T-cell (primary cell): ENCODE measurements at places on chromosomes 5 and 9. TPM values are rescaled to one million over a fixed set of nuclear protein-coding genes. Genes with fewer than 3 reads are reported as not detected.

The PCDHA7 gene
- not detected for total RNA-seq

GRCh38 chr9:22244139-22245011, 202.2 kb upstream of the DMRTA1 start:
- H3K27me3 ChIP-seq: no peaks in the 10 kb centered on the region
- H3K27ac ChIP-seq: no peak overlapping the region
- H3K4me1 ChIP-seq: no peaks in the 10 kb centered on the region
- DNase-seq: no peak

DNA sequence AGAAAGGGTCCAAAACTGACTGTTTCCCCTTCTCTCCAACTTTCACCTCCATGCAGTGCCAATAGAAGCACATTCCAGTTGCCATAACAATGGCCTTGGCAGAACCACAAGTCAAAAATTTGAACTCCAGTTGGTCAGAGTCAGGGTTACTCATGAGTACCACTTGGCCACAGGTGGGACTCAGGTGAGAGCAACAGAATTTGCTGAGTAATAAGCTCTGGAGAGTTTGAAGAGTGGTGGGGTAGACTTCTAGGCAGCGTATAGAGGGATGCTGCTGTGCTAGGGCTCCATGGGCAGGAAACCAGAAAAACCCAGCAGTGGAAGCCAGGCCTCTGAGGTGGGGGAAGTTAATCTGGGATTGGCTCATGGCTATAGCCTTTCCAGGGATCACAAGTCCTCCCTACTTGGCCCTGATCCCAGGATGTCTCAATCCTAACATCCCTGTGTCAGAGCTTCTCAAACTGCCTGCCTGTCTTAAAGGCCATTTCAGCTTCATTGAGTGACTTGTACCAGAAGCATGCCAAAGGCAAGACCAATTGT, 30.2 kb downstream of the SNX18 start:
- no peak for DNase-seq
- H3K27ac ChIP-seq: no peak overlapping the region
- peaks cover 24% of the 10 kb centered on the region for H3K36me3 ChIP-seq
- H3K4me1 ChIP-seq: no peaks in the 10 kb centered on the region

- H3K27me3 ChIP-seq: no peaks in the 10 kb centered on the region
- no peaks in the 10 kb centered on the region for H3K4me1 ChIP-seq
- no peak overlapping the region for H3K27ac ChIP-seq
- H3K36me3 ChIP-seq: no peaks in the 10 kb centered on the region
- H3K4me3 ChIP-seq: no peak overlapping the region
Measured at GRCh38 chr5:116953251-116953930, 378.8 kb upstream of the SEMA6A start.

DNA sequence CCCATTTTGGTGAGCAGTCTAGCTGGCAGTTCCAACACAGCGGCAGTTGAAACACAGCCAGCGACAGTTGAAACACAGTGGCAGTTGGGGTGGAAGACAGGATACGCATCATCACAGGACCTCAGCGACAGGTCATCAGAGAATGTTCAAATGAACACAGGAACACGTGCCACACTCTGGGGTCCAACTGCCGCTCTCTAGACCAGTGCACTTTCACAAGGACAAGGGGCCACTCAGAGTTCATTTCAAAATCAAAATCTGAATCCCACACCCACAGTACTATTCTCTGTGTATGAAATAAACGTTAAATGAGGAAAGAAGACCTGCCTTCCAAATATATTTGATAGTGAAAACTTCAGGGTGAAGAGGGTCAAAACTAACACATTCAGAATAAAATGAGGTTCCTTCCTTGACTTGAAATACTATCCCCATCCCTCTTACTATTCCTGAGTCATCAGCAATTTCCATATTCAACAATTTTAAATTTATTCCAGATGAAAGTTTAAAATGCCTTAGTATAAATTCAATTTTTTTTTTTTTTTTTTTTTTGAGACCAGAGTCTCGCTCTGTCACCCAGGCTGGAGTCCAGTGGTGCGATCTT, 53.0 kb upstream of the SIMC1 start:
- no peak overlapping the region for H3K27ac ChIP-seq
- no peaks in the 10 kb centered on the region for H3K36me3 ChIP-seq
- no peaks in the 10 kb centered on the region for H3K4me1 ChIP-seq
- H3K4me3 ChIP-seq: no peak overlapping the region
- peaks cover 10% of the 10 kb centered on the region for H3K27me3 ChIP-seq

- no peaks in the 10 kb centered on the region for H3K27me3 ChIP-seq
- H3K4me3 ChIP-seq: no peak overlapping the region
- DNase-seq: no peak
- H3K4me1 ChIP-seq: no peaks in the 10 kb centered on the region
Measured at GRCh38 chr9:130870491-130871381, 25.9 kb downstream of the QRFP start.

The PCDHA9 gene
- not detected for total RNA-seq

DNA sequence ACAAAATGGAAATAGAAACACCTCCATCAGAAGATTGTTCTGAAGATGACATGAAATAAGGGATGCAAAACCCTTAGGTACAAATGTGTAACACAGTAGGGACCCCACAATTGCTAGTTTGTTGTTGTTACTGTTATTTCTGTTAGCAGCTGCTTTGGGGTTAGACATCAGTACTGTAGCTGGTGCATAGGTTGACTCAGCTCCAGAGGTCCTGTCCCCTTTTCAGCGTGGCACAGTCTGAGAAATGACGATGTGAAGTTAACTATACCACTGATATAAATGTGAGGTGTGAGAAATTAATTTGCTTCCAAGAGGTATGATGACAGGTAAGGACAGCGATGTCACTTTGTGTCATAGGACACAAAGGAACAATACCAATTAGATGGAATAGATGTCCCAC, 384.6 kb upstream of the KLF4 start:
- no peaks in the 10 kb centered on the region for H3K27me3 ChIP-seq
- DNase-seq: no peak
- H3K4me3 ChIP-seq: no peak overlapping the region

DNA sequence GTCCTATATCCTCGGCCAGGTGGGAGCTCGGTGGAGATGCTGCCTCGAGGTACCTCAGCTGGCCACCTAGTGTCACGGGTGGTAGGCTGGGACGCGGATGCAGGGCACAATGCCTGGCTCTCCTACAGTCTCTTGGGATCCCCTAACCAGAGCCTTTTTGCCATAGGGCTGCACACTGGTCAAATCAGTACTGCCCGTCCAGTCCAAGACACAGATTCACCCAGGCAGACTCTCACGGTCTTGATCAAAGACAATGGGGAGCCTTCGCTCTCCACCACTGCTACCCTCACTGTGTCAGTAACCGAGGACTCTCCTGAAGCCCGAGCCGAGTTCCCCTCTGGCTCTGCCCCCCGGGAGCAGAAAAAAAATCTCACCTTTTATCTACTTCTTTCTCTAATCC, 2.0 kb downstream of the PCDHGC3 start:
- no peak for DNase-seq
- H3K27me3 ChIP-seq: peaks cover 53% of the 10 kb centered on the region

The ALDH1A1 gene
- total RNA-seq: 0.72 TPM

The SELENOP gene
- 0.84 TPM for total RNA-seq

DNA sequence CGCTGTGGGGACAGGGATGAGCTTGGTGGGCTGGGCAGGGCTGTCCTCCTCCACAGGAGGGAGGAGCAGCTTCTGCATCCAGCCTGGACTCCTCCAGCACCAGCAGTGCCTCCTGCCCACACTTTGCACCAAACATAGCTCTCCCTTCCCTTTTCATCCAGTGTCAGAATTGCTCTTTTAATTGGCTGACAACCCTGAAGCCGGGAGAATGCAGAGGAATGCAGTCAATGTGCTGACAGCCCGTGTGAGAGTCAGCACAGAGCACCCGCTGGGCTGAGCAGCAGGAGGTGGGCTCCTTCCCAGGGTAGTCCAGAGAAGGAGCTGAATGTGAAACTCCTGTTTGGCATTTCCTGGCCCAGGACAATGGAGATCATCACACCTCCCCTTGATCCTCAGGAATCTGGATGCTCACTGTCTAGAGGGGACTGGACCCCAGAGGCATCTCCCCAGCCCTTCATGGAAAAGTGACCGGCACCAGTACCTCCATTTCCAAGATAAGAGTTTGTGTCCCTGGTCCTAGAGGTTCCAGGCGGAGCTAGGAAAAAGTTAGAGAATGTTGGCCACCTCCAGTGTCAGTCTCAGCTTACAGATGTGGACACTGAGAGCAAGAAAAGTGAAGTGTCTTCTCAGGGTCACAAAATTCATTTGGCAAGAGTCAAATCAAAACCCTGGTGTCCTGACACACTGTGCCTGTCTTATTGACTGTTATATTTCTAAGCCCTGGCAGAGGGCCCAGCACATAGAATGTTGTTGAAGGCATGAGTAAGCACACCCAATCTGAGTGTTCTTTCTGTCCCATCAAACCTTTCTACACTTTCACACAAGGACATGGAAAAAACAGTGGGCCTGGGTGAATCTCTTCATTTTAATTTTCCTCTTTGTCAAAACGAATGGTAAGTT, 202.1 kb downstream of the SNX18 start:
- DNase-seq: no peak
- H3K36me3 ChIP-seq: no peaks in the 10 kb centered on the region
- no peaks in the 10 kb centered on the region for H3K27me3 ChIP-seq
- H3K4me1 ChIP-seq: no peaks in the 10 kb centered on the region
- H3K27ac ChIP-seq: no peak overlapping the region

The NMUR2 gene
- total RNA-seq: not detected

The FOXD4 gene
- total RNA-seq: not detected

- DNase-seq: no peak
- peak overlapping the region; percentile 3 for H3K4me3 ChIP-seq
- H3K4me1 ChIP-seq: peaks cover 7% of the 10 kb centered on the region
- H3K27me3 ChIP-seq: no peaks in the 10 kb centered on the region
- no peaks in the 10 kb centered on the region for H3K36me3 ChIP-seq
Measured at GRCh38 chr5:156402387-156402921, 75.5 kb downstream of the SGCD start.

The CDH9 gene
- not detected for total RNA-seq

- peaks cover 11% of the 10 kb centered on the region for H3K27me3 ChIP-seq
- peaks cover 55% of the 10 kb centered on the region for H3K4me1 ChIP-seq
- peak overlapping the region; percentile 51 for H3K4me3 ChIP-seq
- no peak for DNase-seq
Measured at GRCh38 chr5:1110307-1111240, 1.3 kb downstream of the SLC12A7 start.

DNA sequence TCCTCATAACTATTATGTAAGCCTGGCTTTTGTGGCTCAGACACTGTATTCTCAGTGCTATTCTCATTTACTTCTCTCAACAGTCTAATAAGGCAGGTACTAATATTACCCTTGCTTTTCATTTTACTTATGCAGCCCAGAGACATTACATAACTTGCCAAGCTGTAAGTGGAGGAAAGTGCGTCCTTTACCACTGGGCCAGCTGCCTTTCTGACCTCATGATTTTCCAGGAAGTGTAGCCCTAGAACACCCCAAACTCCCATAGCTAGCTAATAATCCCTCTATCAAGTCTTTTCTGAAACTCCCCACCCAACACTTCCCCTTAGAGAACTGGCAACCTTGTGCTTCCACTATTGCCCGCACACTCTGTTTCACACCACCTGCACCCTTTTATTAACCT, 192.9 kb upstream of the HMHB1 start:
- H3K4me1 ChIP-seq: no peaks in the 10 kb centered on the region
- no peak for DNase-seq
- no peak overlapping the region for H3K4me3 ChIP-seq
- H3K36me3 ChIP-seq: no peaks in the 10 kb centered on the region
- no peak overlapping the region for H3K27ac ChIP-seq
- peaks cover 3% of the 10 kb centered on the region for H3K27me3 ChIP-seq

The SEMA5A gene
- 1.7 TPM for total RNA-seq

The LPAR1 gene
- 0.47 TPM for total RNA-seq

The TMEM252 gene
- not detected for total RNA-seq

- H3K4me1 ChIP-seq: no peaks in the 10 kb centered on the region
- H3K27me3 ChIP-seq: peaks cover 15% of the 10 kb centered on the region
- H3K27ac ChIP-seq: no peak overlapping the region
Measured at GRCh38 chr5:140033037-140033760, 9.9 kb downstream of the NRG2 start.

The N4BP3 gene
- 8.1 TPM for total RNA-seq

DNA sequence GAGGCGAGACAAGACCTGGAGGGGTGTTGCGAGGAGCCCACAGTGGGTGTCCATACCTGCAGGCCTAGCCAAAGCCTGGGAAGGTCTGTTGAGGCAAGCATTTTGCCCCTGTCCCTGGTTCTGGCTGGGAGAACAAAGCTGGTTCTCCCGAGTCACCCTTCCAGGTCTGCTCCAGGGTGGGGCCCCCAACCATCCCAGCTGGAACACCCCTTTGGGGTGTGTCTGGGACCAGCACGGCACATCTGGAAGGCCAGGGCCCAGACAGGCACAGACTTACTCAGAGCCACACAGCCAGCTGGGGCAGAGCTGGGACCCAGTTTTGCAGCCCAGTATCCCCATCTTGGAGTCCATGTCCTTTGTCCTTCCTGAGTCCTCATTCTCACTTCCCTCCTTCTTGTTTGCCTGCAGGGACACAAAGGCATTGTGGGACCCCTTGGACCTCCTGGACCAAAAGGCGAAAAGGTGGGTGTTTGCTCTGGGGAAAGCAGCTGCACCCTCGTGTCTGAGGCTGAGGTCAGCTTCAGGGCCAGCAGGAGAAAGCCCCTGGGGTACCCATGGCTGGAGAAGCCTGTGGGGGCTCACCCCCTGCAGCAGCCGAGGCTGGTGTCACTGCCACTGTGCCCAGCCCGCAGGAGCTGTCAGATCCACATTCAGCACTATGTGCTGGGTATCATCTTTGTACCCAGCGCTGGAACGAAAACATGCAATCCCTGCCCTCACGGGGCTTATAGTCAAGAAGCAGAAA, 38.4 kb upstream of the ORM1 start:
- no peak overlapping the region for H3K4me3 ChIP-seq
- no peaks in the 10 kb centered on the region for H3K4me1 ChIP-seq
- peaks cover 14% of the 10 kb centered on the region for H3K27me3 ChIP-seq
- H3K36me3 ChIP-seq: no peaks in the 10 kb centered on the region

DNA sequence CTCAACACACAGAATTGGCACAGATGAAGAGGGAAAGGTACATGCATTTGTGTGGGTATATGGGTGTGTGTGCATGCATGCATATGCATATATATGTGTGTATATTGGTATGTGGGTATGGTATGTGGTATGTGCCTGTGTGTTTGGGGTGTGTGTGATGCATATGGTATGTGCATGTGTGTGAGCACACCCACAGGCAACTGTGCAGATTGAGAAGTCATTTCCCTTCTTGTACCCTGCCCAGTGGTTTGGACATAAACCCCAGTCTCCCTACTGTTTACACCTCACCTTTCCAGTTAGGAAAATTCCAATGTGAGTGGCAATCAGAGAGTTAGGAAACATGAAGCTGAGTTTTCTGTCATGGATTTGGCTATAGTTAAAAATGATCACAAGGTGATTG, 178.0 kb downstream of the NXNL2 start:
- no peak for DNase-seq
- no peaks in the 10 kb centered on the region for H3K36me3 ChIP-seq
- no peak overlapping the region for H3K4me3 ChIP-seq
- H3K27ac ChIP-seq: no peak overlapping the region
- no peaks in the 10 kb centered on the region for H3K4me1 ChIP-seq

- H3K36me3 ChIP-seq: no peaks in the 10 kb centered on the region
- no peak overlapping the region for H3K27ac ChIP-seq
- DNase-seq: no peak
Measured at GRCh38 chr9:91820126-91820750, 129.8 kb downstream of the ROR2 start.

The MEGF10 gene
- total RNA-seq: 0.47 TPM
